ENCODE measurements at places on chromosomes 13 and 19.

GRCh38 chr19:49746206-49746958 is 16.7 kb downstream of the TSKS start:
- no peak for DNase-seq

- no peak for DNase-seq
Measured at GRCh38 chr19:49861541-49862378, 5.6 kb downstream of the PNKP start.

GRCh38 chr13:44778761-44779484 is 202.8 kb upstream of the TSC22D1 start:
- no peak for DNase-seq

DNA sequence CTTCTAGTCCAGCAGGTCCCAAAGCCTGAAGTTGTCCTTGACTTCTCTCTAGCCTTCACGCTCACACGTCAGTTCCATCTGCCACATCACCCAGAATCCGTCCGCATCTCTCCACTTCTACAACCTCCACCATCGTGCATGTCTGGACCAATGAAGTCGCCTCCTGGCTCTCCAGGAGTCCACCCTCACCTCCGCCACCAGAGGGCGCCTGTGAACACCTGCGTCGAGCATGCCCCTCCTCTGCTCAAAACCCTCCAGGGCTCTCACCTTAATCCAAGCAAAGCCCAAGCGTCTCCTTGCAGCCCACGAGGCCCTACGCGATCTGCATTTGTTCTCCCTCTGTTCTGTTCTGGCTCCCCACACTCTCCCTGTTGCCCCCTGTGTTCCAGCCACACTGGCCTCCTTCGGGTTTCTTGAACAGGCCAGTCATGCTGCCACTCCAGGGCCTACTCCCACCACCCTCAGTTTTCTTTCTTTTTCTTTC is 3.7 kb downstream of the USHBP1 start:
- no peak for DNase-seq

DNA sequence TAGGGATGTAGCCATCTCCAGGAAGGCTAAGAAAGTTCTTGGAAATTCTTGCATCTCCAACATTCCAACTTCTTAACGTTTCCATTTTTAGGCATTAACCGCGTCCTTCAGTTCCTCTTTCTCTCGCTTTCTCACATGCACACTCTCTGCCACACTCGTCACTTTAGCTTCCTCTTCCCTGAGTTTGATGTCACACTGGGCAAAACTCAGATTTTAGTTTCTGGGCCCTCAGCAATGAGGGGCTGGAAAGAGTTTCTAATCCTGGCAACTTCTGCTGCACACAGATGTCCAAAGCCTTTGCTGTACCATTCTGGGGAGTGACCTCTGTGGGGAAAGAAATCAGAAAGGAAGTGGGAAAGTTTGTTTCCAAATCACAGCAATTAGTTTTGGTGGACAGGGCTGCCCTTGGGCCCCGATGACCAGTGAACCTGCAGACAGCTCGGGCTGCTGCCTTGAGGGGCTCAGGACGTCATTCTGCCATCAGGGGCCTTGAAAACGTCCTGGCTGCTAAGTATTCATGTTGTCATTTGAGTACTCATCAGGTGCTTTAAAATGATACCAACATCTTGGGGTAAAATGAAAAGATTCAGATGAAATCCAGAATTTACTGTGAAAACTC is 89.3 kb downstream of the KL start:
- no peak for DNase-seq

All from BJ (cell line).